ENCODE measurements at places on chromosomes 5 and 9. TPM values are rescaled to one million over a fixed set of nuclear protein-coding genes. Genes with fewer than 3 reads are reported as not detected.

The NOP16 gene
- 114 TPM for total RNA-seq

The STING1 gene
- 0.26 TPM for total RNA-seq

The TUSC1 gene
- not detected for total RNA-seq

DNA sequence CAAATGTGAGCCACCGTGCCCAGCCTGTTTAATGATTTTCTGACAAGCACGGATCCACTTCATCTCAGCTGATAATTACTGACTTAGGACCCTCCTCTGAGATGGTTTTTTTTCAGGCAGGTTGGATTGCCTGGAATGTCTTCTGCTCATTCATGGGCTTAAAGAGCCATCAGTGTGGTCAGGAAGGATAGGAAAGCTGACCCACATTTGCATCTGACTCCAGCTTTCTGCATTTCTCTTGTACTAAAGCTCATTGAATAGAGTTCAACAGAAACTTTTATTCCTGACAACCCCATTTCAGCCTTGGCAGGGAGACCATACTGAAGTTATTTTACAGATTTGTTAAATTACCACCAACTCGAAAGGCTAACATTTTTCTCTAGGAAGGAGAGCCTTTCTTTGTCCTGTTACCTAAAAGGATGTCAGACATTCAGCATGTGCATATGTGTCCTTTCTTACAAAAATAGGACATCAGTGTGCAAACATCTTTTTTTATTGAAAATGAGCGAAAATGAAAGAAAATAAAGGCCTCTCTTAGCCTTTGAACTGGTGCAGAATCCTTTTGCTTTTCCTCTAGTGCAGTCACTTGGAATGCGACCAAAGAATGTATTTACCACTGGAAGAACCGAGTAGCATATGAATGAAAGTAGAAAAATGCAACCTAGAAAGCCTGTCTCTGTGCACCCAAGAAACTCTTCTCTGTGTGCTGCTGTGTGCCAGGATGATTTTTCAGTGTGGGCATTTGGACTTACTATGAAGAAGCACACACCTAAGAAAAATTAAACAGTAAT is 26.6 kb downstream of the ADCY2 start:
- DNase-seq = no peak

DNA sequence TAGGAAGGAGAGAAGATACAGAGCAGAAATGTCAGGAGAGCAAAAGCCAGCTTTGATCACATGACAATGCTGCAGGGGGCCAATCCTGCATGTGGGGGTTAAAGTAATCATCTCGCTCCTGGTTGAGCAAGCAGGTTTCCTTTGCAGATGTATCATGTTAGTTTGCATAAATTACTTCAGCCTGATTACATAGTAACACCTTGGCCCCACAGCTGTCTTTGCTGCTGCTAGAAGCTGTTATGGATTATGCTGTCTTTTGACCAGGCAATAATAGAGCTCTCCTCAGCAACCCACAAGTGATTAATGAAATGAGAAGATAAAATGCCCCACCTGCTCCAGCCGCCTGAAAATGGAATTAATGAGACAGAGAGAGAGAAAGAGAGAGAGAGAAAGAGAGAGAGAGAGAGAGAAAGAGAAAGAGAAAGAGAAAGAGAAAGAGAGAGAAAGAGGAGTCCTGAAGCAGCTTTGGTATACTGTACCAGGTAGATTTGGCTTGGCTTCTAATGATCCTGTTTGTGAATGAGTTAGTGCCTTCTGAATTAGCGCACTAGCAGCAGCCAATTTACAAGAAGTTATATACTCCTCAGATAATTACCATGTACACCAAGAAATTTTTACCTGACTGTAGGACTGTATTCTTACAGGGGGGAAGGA is 174.3 kb upstream of the RORB start:
- no peak for DNase-seq

GRCh38 chr5:110726249-110727024 is at the start of gene TMEM232:
TSS of gene TMEM232 (minus strand) at chr5:110726671. CDS start at chr5:110667352, 59,319 bp downstream.
- DNase-seq = peak; percentile 86

GRCh38 chr9:88015606-88016005 is 41.3 kb upstream of the CDK20 start:
- no peak for DNase-seq

GRCh38 chr5:9653061-9653460 is 22.9 kb upstream of the TAS2R1 start:
- DNase-seq = no peak

Data from H9 (cell line).